ENCODE measurements at places on chromosomes 7 and 10.

DNA sequence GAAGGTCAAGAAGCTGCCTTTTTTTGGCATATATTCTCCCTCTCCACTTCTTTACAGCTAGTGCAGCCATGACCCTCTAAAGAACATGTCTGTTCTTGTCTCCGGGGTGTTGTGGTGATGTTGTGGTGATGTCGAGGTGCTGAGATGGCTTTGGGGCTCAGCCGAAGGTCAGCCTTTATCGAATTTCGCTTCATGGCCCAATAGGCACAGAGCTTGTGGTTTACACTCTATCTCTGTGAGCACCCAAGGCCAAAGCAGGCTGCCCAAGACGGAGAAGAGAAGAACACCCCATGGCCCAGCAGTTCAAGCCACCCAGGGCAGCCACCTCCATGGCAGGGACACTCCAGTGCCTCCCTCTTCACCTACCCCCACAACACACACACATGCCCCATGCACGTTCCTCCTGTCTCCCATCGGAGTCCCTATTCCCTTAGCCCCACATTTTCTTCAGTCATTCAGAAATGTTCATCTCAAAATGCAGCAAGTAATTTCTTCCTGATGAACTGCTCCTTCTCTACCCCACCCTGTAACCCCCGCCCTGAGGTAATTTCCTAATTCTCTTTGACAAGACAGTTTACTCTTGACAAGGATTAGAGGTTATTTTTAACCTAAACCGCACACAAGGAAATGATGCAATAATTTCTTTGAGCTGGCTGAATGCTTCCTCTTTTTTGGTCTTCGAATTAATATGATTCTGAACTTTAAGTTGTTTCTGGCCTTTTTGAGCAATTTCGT is 18.6 kb upstream of the ADRB1 start:
- DNase-seq: no peak

DNA sequence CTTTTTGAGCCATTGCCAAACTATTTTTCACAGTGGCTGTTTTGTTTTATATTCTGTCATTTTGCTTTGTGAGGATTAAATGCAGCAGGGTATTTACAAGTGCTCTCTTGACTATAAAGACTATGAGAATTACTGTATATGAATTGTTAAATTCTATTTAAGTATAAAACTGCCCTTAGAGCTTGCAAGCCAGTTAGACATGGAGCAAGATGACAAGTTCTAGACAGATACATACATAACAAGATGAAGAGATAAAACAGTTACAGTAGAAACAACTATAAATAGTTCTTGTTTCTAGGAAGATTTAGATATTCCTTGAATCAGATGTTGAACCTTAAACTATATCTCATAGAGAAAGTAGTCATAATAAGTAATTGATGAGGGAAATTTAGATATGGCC is 60.6 kb downstream of the DNAH11 start:
- DNase-seq: no peak

GRCh38 chr10:47309408-47310089 is 9.6 kb downstream of the GDF10 start:
- DNase-seq: no peak

- DNase-seq: no peak
Measured at GRCh38 chr7:3965794-3966395, 664.8 kb downstream of the SDK1 start.

GRCh38 chr10:116769791-116770190 is 27.4 kb upstream of the HSPA12A start:
- DNase-seq: no peak

- no peak for DNase-seq
Measured at GRCh38 chr10:1553951-1554350, 183.4 kb downstream of the ADARB2 start.

DNA sequence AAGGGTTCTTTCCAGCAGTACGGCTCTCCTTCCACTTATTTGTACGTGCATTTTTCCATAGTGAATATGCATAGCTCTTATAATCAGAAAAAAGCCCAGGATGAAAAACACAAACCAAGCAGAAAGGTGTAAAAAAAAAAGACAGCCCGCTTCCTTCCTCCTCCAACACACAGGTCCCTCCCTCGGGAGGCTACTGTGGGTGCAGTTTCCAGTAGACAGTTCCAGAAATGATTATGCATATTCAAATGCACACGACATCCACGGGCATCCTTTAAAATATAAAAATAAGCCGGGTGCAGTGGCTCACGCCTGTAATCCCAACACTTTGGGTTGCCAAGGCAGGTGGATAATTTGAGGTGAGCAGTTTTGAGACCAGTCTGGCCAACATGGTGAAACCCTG is 59.9 kb downstream of the TNRC18 start:
- DNase-seq: no peak

- no peak for DNase-seq
Measured at GRCh38 chr10:124253006-124253405, 159.6 kb upstream of the CHST15 start.

DNA sequence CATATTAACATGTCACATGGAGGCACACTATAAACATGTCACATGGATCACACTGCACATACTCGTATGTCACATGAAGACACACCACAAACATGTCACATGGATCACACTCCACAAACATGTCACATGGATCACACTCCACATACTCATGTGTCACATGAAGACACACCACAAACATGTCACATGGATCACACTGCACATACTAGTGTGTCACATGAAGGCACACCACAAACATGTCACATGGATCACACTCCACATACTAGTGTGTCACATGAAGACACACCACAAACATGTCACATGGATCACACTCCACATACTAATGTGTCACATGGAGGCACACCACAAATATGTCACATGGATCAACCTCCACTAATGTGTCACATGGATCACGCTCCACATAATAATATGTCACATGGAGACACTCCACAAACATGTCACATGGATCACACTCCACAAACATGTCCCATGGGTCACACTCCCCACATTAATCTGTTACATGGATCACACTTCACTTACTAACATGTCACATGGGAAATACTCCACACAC is 195.6 kb upstream of the PFKP start:
- no peak for DNase-seq

DNA sequence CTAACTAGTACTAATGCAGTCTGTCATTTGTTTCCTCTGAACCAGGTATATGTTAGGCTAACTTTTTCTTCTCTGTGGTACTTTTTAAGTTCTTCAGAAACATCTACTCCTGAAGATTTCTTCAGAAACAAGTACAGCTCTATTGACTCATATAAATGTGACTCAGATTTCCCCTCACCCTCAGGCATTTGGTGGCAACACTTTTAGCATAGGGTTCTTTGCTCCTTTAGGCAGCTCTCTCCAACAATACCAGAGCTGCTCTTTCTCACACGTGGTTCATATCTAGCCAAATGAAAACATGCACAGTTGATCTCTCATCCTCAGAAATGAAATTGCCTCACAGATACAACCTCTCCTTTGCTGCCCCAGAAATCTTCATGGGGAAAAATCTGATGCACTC is 939.8 kb downstream of the SORCS1 start:
- DNase-seq: no peak

DNA sequence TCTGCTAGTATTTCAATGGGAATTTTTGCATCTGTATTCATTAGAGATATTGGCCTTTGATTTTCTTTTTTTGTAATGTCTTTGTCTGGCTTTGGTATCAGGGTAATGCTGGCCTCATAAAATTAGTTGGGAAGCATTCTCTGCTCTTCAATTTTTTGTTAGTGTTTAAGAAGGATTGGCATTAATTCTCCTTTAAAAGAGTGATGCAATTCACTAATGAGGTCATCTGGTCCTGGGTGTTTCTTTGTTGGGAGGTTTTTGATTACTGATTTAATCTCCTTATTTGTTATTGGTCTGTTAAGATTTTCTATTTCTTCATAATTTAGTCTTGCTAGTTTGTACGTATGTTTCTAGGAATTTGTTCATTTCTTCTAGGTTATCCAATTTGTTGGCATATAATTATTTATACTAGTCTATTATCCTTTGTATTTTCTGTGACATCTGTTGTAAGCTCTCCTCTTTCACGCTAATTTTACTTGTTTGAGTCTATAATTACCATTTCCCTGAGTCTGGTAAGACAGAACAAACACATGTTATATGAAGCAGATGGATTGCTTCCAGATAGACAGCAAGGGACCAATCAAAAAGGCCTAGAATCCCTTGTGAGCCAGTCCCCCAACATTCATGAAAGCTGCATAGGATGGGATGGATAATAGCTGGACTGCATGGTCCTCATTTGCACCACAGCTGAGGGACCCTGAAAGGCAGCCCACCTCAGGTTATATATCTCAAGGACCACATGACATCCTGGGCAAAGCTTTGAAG is 54.4 kb downstream of the MTPAP start:
- no peak for DNase-seq

- DNase-seq: no peak
Measured at GRCh38 chr7:116912269-116912909, 40.9 kb upstream of the ST7 start.

- DNase-seq: peak; percentile 38
Measured at GRCh38 chr10:113709221-113709838, 29.6 kb downstream of the CASP7 start.

DNA sequence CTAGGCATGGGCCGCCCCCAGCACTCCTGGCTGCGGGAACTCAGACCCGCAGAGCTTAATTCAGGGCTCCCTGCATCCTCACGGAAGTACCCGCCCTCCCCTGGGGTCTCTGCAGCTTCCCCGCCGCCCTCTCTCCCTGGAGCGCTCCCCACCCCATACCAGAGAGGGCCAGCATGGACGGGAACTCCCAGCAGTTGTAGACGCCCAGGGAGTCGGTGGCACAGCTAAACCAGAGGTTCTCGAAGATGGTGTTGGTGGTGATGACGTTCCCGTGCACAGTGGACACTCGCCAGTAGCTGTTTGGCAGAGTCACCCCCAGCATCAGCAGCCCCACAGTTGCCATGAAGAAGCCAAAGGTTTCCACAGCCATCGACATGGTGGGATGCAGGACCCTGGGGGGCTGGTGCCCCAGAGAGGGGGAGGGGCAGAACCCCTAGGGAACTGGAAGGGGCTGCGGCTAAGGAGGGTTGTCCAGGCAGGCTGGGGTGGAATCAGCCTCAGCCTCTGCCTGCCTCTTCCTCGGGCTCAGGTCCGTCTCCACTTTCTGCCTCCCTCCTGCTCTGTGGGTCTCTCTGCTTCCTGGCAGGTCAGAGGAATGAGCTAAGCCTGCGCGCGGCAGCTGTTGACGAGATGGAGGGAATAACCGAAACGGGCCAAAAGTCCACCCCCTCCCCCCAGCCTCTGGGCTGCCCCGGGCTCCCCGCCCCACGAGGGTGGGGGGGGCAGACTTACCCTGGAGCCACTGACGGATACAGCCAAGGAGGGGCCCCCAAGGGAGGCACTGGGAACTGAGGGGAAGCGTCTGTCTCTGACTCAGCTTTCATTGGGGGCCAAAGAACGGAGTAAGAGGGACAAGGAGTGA is at the start of gene CLDN15:
CLDN15 (minus strand) TSS at position 597 of the 862 bp plus-strand sequence; CDS start at position 376, 221 bp downstream.
- DNase-seq: no peak

- peak; percentile 36 for DNase-seq
Measured at GRCh38 chr10:69318867-69319727, 40.8 kb downstream of the HK1 start.

- DNase-seq: no peak
Measured at GRCh38 chr10:85008488-85009184, 680.2 kb downstream of the CCSER2 start.

DNA sequence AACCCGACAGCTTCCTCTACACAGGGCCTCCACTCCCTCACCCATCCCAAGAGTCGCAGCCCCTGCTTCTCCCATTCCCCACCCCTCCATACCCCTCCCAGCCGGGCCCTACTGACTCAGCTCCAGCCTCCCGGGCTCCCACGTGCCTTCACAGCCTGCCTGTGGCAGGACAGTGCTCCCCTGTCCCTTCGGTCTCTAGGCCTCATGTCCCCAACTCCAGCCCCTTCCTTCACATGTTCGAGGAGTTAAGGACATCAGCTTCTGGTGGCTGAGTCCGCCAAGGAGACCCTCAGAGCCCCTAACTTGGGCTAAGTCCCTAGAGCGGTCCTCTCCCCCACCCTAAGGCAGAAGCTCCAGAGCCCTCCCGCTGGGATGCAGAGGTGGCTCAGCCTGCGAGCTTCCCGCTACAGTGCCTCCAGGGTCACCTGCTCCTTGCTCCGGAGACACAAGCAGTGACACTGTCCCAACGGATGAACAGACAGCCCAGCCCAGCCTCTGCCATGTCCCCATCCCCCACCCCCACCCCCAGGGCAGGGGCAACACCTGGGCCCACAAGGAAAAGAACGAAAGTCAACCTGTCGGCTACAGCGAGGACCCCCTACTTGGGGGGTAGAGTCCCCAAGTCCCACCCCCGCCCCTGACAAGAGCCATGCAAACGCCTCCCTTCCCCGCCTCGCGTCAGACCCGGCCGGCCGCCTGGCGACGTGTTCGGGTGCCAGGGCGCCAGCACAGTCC is 716 bp downstream of the SMARCD3 start:
- no peak for DNase-seq

GRCh38 chr10:8273749-8274148 is 219.3 kb downstream of the GATA3 start:
- no peak for DNase-seq

DNA sequence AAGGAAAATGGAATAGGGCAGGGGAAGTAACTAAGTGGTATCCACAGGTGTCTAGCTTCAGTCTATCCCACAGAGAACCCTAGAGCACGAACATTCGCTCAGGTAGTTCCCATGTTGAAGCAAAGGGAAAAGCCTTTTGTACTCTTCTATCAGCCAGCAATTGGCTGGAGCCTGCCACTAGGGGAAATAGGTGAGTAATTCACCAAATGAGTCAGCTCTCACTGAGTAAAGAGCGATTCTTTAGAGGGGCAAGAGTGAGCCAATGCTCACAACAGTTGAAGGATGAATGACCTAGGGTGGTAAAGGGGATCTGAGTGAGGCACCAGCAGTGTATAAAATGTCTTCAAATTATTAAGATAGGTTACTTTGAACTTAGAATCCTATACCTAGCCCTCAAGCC is 94.1 kb upstream of the ZNF800 start:
- DNase-seq: no peak

GRCh38 chr10:132659206-132660091 is 121.9 kb downstream of the INPP5A start:
- no peak for DNase-seq

DNA sequence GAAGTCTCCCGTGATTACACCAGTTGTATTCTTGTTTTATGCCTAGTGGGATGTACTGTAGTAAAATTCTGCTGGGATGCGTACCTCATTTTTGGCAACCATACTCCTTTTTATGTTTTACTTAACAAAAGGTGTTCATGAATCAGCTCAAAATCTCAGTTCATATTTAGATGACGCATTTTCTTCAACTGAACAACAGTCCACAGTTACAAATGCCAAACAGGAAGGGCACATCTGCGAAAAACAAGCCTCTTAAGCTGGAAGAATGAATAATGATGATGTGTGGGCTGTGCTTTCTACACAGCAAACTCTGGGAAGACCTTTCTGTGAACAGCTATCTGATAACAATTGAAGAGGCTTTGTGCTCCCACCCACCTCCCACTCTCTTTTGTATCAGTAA is 68.4 kb upstream of the NRBF2 start:
- DNase-seq: no peak

GRCh38 chr10:96152437-96152836 is 22.3 kb downstream of the ZNF518A start:
- no peak for DNase-seq
